ENCODE measurements at places on chromosomes 3 and 15.

DNA sequence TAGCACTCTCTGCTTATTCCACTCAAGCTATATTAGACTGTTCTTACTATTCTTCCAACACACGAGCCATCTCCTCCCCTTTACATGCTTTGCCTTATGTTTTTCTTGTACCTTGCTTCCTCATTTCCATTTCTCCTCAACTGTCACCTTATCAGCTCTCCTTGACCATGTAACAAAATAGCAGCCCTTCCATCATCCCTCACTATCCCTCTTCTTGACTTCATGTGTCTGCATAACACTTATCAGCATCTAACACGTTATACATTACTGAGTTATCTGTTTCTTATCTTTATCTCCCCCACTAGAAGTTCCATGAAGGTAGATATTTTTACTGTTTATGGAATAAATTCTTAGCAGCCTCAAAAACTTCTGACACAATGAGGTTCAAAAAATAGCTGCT lies 45.3 kb downstream of the TRPM7 start:
- no peak for DNase-seq

DNA sequence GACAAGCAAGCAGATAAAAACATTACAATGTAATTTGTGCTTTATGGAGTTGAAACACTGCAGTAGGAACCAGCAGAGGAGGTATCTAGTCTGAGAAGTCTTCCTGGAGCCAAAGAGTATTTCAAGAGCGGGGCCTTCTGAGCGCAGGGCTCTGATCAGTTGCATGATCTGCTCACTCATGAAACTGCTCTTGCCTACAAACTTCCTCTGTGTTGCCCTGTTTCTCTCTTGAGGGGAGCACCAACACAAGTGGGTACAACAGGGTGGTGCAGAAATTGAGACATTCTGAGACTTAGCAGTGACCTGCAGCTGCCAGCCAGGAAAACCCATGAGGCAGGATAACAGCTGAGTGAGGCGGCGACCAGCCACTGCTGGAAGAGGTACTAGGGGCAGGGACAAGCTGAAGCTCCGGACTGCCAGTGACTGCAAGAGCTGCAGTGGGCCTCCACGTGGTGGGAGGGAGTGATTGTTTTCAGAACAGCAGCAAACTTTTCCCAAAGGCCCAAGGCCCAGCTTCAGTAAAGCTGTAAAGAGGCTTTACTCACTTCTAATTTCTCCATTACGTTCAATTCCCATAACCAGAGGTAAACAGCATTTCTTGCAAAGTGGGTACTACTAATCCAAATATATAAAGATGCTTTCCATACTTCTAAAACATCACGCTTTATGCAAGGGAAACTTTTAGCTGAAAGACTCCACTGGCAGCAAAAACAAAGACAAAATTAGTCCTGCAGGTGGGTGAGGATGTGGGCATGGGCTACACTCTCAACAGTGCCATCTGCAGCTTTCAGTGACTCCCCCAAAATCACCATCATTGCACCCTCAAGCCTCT lies 69.0 kb upstream of the LPP start:
- DNase-seq = no peak

- DNase-seq = no peak
These were observed 126.1 kb upstream of the CTNNB1 start for GRCh38 chr3:41073190-41073589.

- no peak for DNase-seq
These were observed 46.9 kb downstream of the RLBP1 start for GRCh38 chr15:89174476-89174875.

GRCh38 chr3:80014576-80014975 lies 246.8 kb upstream of the ROBO1 start:
- DNase-seq = no peak

GRCh38 chr3:72123908-72124441 lies 339.0 kb upstream of the PROK2 start:
- no peak for DNase-seq

- no peak for DNase-seq
These were observed 196.2 kb upstream of the AZI2 start for GRCh38 chr3:28544831-28545230.

Measured in CD4-positive, alpha-beta T cell treated with Interleukin-6 at 100 ng/mL for 8 hours (primary cell).